Stimulated activated CD4-positive, alpha-beta T cell treated with anti-CD3 and anti-CD28 coated beads, Interleukin-15, amount 100 ng/mL, for 1 hour (primary cell): ENCODE measurements at places on chromosomes 11 and 22.

GRCh38 chr22:47139790-47140119 lies 377.3 kb downstream of the TBC1D22A start:
- DNase-seq = no peak

GRCh38 chr11:91209306-91209705 lies 986.5 kb upstream of the CHORDC1 start:
- DNase-seq = no peak

DNA sequence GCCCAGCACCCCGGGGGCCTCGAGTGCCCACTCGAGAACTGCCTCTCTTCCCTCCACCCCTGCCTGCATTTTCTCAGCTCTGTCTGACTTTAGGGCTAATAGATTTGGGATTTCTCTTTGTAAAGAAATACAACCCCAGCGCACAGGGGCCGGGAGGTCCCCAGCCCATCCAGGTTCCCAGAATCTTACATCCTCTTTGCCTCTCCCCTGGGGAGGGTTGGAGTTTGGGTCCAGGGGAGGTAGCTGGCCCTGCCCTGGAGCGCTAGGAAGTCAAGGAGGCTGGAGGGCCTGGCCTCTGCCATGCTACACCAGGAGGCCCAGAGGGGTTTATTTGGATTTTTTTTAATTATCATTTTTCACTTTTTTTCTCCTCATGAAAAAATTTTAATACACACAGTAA lies 65.7 kb upstream of the LMO1 start:
- DNase-seq = no peak

GRCh38 chr11:77402218-77402556 lies 71.7 kb downstream of the PAK1 start:
- no peak for DNase-seq

- DNase-seq = no peak
These were observed 5.3 kb downstream of the TNNT3 start for GRCh38 chr11:1924646-1925372.

GRCh38 chr22:30176431-30176830 lies 70.1 kb downstream of the LIF start:
- no peak for DNase-seq

GRCh38 chr11:72770799-72771198 lies 18.6 kb upstream of the ARAP1 start:
- DNase-seq = no peak

DNA sequence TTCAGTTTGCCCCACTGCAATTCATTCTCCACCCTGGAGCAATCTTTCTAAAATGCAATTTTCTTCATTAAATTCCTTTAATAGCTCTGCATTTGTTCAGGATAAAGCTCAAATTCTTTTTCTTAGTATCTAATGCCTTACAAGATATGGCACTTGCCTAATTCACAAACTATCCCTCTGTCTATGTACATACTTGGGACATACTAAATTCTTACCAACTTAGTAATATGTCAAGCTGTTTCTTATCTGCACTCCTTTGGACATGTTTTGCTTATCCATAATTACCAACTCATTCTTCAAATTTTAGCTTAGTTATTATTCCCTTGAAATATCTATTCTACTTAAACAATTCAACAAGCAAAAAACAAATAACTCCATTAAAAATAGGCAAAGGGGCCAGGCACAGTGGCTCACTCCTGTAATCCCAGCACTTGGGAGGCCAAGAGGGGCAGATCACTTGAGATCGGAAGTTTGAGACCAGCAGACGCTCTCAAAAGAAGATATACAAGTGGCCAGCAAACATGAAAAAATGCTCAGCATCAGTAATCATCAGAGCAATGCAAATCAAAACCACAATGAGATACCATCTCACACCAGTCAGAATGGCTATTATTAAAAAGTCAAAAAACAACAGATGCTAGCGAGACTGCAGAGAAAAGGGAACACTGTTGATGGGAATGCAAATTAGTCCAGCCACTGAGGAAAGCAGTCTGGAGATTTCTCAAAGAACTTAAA lies 96.9 kb downstream of the FAM76B start:
- DNase-seq = no peak

GRCh38 chr11:68976095-68976494 lies 4.7 kb downstream of the MRGPRD start:
- DNase-seq = no peak

DNA sequence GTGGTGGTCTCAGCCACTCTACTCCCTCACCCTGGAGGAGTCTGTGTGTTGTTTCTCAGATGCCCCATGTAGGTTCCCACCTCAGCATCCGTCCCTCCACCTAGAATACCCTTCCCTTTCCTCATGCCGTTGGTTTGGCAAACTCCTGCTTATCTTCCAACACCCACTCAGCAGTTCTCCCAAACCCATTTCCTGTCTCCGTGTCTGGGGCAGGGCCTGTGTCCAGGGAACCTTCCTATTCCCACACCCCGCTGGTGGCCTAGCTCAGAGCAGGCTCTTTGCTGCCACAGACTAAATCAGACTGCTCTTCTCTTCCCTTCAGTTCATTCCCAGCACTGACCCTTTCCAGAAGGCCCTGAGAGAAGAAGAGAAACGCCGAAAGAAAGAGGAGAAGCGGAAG lies 7.5 kb upstream of the SREBF2 start:
- no peak for DNase-seq

DNA sequence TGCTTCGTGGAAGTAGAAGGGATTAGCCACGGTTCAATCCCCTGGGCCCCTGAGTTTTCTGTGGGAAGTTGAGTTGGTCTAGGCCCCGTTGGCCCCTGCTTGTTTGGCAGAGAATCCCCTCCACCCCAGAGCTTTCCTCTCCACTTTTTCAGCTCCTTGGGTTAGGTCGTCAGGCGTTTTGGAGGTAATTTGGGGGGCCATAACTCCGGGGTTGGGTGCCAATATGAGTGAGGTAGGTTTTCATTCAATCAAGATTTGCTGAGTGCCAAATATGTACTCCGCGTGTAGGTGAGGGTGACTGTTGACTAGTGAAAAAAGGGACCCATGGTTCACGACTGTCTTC lies 590 bp downstream of the ATG13 start:
- no peak for DNase-seq

- no peak for DNase-seq
These were observed 55.3 kb downstream of the NFAM1 start for GRCh38 chr22:42376711-42377554.

- DNase-seq = no peak
These were observed 7.5 kb downstream of the CTTN start for GRCh38 chr11:70405679-70406395.

- DNase-seq = no peak
These were observed 1768.6 kb downstream of the LRRC4C start for GRCh38 chr11:39690856-39691255.

GRCh38 chr11:100863080-100863581 lies 176.0 kb downstream of the ARHGAP42 start:
- DNase-seq = no peak

DNA sequence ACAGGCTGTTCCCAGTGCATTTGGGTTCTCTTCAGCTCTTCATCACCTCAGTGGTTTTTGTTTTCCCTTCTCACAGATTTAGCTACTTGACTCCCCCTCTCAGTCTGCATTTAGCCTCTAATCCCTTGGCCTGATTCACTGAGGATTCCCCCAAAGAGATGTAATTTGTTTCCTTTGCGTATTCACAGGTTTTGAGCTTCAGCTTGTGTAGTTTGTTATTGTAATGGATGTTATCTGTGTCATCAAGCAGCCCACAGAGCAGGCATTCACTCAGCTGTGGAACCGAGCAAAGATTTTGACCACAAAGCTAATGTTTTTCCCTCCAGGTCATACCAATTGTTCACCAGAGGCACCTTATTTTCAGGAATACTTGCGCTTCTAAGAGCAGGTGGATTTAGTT lies 6.4 kb upstream of the ME3 start:
- DNase-seq = no peak

DNA sequence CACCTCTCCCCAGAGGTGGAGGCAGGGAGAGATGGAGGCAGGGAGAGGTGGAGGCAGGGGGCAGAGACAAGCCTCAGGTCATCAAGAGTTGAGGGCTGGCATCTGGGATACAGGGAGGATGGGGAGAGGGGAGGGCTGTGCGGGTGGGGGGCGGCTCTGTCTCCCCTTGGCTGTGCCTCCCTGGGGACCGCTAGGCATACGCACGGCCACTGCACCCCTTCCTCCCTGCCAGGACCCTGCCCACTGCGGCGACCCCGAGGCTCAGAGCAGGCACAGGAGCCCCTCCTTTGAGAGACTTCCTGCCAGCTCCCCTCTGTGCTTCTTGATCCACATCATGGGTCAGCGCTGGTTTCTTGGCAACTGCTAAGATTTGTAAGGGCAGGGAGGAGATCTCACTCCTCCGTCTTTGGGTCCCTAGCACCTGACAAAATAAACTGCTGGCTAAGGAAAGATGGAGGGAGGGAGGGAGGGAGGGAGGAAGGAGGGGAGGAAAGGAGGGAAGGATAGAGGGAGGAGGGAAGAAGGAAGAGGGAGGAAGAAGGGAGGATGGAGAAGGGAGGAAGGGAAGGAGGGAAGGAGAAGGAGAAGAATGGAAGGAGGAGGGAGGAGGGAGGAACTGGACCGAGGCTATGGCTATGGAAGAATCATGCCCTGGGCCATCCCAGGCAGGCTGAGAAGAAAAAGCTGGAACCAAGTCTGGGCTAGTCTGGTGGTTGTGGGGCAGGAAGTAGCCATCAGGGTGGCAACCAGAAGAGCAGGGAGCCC lies 18.5 kb downstream of the PRR33 start:
- no peak for DNase-seq

GRCh38 chr22:46473896-46474557 lies 63.4 kb downstream of the CELSR1 start:
- DNase-seq = no peak

GRCh38 chr11:62832336-62833234 lies at the start of gene TEX54:
Gene TEX54, minus strand, starts transcription at chr11:62832841.
- DNase-seq = no peak

DNA sequence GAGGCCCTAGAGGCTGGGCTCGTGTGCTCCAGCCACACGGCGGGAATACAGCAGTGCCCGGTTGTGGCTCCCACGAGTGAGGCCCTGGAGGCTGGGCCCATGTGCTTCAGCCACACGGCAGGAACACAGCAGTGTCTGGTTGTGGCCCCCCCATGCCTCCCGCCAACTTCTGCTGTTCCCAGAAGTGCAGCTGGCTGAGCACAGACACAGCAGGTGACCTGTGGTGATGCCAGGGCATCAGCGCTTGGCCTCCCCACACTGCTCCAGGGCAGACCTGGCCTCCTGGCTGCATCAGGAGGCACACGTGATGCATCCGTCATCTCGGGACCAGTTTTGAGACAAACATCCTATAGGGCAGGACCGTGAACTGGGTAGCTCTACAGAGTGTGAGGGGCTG lies 110.3 kb downstream of the KCNQ1OT1 start:
- no peak for DNase-seq

GRCh38 chr22:27557286-27558008 lies 244.1 kb downstream of the MN1 start:
- DNase-seq = no peak

DNA sequence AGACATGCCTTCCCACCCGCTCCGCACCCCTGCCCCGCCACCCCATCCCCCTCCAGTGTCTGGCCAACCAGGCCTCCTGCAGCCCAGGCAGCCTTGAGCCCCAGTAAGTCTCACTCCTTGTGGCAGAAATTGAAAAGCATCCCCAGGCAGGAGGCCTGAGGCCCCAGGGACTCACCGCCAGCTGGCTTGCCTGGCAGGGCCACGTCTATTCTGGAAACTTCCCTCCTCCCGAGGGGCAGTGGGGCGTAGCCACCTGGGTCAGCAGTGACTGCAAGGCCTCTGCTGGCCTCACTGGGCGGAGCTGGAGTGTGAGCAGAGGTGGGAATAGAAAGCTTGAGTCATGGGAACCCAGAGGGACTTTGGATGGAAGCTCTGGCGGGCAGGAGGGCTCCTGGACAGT lies 26.3 kb downstream of the ANO1 start:
- no peak for DNase-seq

- no peak for DNase-seq
These were observed 24.7 kb downstream of the NCF4 start for GRCh38 chr22:36885474-36885873.

DNA sequence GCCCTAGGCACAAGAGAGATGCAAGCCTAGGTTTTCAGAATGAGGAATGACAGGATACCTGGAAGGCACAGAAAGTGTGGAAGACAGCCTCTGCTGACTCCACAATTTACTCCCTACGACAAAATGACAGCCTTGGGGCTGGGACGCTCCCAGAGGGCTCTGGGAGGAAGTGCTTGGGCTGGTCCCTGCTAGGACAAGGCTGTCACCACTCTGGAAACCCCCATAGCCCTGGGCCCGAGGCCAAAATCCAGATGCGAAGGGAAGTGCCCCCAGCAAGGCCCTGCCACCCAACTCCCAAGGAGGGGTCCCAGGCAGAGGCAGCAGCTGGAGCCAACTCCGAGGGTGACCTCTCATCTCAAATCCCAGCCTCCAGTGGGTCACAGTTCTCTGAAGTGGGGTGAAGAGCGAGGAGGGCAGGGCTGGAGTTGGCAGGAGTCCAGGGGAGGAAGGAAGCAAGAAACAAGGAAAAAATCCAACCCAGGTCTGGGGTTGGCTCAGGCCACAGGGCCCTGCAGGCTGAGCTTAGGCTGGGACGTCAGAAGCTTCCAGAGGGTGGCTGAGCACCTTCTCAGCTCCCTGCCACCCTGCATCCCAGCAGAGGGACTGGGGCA lies 6.3 kb upstream of the CDC42EP2 start:
- no peak for DNase-seq

- no peak for DNase-seq
These were observed 5.3 kb upstream of the PRDM11 start for GRCh38 chr11:45141171-45141570.

DNA sequence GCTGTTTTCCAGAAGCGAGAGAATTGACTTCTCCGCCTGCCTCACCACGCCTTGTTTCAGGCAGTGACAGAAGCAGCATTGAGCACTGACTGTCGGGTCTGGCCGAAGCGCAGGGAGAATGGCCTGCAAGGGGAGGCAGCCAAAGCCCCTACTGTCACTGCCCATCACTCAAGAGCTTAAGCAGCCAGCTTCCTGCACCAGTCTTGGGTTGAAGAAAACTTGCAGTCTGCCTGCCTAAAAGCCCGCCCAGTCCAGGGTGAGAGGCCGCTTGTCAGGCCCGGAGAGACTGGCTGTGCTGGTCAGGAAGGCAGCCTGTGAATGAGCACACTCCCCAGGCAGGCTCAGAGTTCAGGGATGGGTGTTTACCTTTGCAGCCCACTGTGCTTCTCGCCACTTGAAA lies 108.3 kb downstream of the PKNOX2 start:
- DNase-seq = no peak

DNA sequence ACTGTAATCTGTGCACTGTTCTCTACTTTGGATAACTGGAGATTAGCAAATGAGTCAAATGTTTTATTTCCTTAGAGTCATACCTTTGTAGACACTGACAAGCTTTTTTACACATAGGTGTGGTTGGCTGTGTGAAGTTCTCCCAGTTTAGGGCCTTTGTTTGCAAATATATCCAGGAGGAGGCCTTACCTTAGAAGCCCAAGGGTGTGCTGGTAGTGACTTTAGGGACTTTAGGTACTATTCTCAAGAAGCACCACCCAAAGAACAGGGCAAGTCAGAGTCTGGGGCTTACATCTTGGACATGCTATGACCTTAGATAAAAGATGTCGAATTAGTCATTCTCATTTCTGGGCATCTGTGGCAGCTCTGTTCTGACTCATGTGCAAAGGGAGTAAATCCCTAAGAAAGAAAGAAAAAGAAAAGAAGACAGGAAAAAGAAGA lies 4.8 kb upstream of the FAR1 start:
- DNase-seq = no peak
